ENCODE measurements at places on chromosomes 7 and 10.

DNA sequence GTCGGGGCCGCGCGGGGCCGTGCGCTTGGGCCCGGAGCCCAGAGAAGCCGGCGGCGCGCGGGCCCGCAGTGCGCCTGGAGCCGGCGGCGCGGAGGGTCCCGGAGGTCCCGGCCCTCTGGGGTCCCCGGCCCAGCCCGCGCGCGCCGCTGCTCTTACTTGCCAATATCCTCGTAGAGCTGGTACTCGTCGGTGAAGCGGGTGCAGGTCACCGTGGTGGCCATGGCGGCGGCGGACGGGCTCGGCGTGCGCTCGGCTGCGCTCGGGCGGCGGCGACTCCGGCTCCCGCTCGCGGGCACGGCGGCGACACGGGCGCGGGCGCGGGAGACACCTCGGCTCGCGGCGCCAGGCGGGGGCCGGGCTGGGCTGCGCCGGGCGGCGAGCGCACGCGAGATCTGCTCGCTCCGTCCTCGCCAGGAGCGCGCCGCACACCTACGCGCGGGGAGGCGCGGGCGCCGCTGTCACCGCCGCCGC, at the start of gene CAMK2B:
CAMK2B (minus strand) TSS at position 394 of the 471 bp plus-strand sequence; CDS start at position 221, 173 bp downstream.
- no peaks in the 10 kb centered on the region for H3K4me1 ChIP-seq
- H3K27me3 ChIP-seq, result peaks cover 61% of the 10 kb centered on the region

- H3K27ac ChIP-seq, result no peak overlapping the region
- no peaks in the 10 kb centered on the region for H3K36me3 ChIP-seq
- DNase-seq, result no peak
- H3K27me3 ChIP-seq, result no peaks in the 10 kb centered on the region
- no peak overlapping the region for H3K4me3 ChIP-seq
- peaks cover 6% of the 10 kb centered on the region for H3K4me1 ChIP-seq
Observed at GRCh38 chr10:110336111-110336721, 31.5 kb upstream of the SMNDC1 start.

- DNase-seq, result no peak
- no peak overlapping the region for H3K4me3 ChIP-seq
- no peaks in the 10 kb centered on the region for H3K27me3 ChIP-seq
- no peak overlapping the region for H3K27ac ChIP-seq
- no peaks in the 10 kb centered on the region for H3K36me3 ChIP-seq
- peaks cover 13% of the 10 kb centered on the region for H3K4me1 ChIP-seq
Observed at GRCh38 chr7:99949645-99950228, 20.3 kb upstream of the GJC3 start.

DNA sequence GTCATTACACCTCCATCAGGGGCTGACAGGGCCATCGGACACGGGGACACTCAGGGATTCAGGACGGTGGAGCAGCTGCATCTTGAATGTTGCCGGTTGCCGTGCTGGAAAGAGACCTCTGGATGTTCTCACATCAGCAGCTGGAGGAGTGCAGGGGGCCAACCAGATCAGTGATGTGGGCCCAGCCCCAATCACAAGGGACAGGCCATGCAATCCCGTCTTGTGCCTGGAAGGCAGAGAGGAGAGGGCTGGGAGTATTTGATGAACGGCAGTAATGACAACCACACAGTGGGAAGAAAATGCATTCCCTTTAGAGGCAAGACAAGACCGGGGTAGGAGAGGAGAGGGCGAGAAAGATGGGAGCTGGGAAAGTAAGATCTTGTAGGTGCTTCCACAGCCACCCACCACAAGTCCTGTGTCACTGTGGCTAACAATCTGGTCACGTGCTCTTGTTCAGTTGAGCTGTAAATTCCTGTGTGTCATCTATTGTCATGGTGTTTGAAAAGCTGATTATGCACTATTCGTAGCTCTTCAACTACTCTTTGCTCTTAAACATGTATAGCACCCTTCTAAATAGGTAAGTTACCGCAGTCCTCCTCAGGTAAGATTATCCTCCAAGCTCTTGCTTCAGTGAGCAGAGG, 85.9 kb upstream of the LEP start:
- H3K4me3 ChIP-seq, result no peak overlapping the region
- no peaks in the 10 kb centered on the region for H3K27me3 ChIP-seq
- no peak for DNase-seq
- no peak overlapping the region for H3K27ac ChIP-seq
- no peaks in the 10 kb centered on the region for H3K4me1 ChIP-seq
- H3K36me3 ChIP-seq, result no peaks in the 10 kb centered on the region

DNA sequence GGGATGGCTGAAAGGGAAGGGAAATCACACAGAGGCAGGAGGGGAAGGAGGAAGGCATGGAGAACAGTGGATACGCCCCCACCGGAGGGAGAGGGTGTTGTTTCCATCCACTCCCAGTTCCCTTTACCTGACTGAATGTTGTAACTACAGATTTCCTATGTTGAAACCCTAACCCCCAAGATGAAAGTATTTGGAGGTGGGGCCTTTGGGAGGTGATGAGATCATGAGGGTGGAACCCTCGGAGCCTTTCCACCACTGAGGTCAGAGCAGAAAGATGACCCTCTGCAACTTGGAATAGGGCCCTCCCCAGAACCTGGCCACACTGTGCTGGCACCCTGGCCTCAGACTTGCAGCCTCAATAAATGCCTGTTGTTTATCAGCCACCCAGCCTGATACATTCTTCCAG, 48.6 kb upstream of the CNPY1 start:
- DNase-seq, result no peak
- H3K27ac ChIP-seq, result peak overlapping the region; percentile 89
- H3K27me3 ChIP-seq, result peaks cover 27% of the 10 kb centered on the region
- H3K36me3 ChIP-seq, result no peaks in the 10 kb centered on the region
- H3K4me3 ChIP-seq, result no peak overlapping the region

- H3K27me3 ChIP-seq, result no peaks in the 10 kb centered on the region
- H3K27ac ChIP-seq, result no peak overlapping the region
- H3K4me1 ChIP-seq, result peaks cover 7% of the 10 kb centered on the region
- no peak overlapping the region for H3K4me3 ChIP-seq
- H3K36me3 ChIP-seq, result peaks cover 60% of the 10 kb centered on the region
Observed at GRCh38 chr10:133418289-133418993, 6.0 kb downstream of the SPRN start.

GRCh38 chr7:128861957-128862570, 592 bp upstream of the ATP6V1F start:
- no peaks in the 10 kb centered on the region for H3K27me3 ChIP-seq
- peak overlapping the region; percentile 84 for H3K27ac ChIP-seq
- H3K4me1 ChIP-seq, result peaks cover 16% of the 10 kb centered on the region
- peaks cover 21% of the 10 kb centered on the region for H3K36me3 ChIP-seq

DNA sequence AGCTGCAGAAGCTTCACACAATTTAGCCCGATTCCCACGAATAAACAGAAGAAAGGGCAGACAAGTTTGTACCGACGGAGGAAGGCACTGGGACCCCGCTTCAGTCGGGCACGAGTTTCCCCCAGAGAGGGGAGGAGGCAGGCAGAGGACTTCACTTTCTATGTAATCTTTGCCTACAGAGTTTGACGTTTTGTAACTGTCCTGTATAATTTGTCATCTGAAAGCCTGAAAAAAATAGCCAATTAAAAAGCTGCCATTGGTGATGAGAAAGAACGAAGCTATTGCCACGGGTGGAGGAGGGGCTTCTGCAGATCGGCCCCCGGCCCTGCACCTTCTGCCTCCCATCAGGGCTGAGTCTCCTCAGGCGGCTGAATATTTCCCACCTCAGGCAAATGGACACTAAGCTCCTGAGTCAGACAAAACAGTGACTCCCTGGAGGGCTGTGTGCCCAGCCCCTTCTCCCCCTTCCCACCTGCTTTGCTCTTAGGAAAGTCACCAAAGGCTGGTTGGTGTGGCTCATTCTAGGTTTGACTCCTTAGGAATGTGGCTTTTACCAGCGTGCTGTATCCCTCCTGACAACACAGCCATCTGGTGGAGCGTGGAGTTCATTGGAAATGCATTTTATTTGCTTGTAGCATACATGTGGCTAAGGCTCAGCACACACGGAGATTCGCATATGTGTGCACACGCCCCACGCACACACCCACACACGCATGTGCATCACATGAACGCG, 117.4 kb downstream of the VIPR2 start:
- no peak overlapping the region for H3K4me3 ChIP-seq
- H3K36me3 ChIP-seq, result no peaks in the 10 kb centered on the region
- no peak overlapping the region for H3K27ac ChIP-seq
- H3K27me3 ChIP-seq, result no peaks in the 10 kb centered on the region
